ENCODE measurements at places on chromosomes 2 and 18. TPM values are rescaled to one million over a fixed set of nuclear protein-coding genes. Genes with fewer than 3 reads are reported as not detected.

DNA sequence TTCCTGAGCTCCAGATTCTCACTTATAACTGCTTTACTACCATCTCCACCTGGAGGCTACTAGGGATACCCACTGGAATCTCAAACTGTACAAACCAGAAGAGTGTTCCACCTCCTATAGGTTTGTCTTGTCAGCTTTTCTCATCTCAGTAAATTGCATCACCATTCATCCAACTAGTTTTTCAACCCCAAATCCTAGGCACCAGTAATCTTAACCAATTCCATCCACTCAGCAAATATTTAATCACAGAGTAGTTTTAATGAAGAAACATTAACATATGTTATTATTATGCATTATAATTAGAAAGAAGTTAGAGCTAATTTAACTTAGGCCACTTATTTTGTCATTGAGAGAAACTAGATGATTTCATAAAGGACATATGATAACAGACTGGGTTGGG, 635.0 kb downstream of the DCDC2C start:
- DNase-seq, result no peak

DNA sequence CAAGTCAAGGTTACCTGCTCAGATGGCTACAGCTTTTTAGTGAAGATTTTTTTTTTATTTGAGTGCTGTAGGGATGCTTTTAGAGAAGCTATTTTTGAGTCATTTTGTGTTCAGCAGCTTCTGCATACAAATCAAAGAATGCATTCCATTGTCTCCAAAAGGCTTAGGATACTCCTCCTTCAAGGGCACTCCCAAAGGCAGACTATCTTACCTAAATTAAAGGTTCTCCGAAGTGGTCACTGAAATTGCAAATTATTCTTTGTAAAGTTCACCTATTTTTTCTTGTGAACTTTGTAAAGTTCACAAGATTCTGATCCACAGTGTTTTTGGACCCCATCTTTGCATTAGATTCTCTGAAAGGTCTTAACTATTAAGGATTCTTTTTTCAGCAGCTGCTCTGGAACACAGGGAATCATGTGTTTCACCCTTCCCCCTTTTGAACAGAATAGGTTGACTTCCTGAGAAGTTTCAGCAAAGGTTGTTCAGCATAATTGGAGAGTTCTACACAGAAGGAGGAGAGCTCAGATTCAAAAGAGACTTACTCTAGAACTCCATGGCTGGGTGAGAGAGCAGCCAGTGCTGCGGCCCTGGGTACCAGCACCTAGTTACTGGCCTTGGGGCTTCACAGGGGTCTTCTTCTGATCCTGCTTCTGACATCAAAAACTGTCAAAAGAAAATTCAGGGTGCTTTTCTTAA, 14.5 kb downstream of the CLIP4 start:
- no peak for DNase-seq

DNA sequence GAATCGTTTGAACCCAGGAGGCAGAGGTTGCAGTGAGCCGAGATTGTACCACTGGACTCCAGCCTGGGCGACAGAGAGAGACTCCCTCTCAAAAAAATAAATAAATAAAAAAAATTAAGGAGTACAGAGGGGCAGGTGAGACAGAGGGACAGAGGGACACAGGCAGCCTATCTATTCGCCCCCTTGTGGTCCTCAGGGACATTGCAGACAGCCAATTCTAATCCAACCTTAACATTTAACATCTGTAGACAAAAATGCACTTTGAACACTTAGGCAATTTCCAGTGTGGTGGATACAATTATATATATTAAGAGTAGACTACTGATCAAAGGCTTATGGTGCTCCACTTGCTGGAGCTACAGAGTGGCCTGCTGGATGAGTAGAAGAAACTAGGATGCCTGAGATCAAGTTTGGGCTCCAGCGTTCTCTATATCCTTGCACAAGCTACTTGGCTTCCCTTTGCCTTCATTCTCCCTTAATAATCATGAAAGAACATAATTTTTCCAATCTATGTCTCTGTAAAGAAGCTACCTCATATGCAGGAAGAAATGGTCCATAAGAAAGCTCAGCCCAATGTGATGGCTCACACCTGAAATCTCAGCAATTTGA, 8.2 kb upstream of the SMARCAL1 start:
- DNase-seq, result peak; percentile 72

GRCh38 chr2:95019572-95019971, 5.9 kb upstream of the MAL start:
- DNase-seq, result no peak

GRCh38 chr18:70004696-70005095, 57.0 kb upstream of the CD226 start:
- DNase-seq, result no peak

- DNase-seq, result no peak
Measured at GRCh38 chr18:38571651-38572050, 1006.1 kb upstream of the CELF4 start.

Gene C1QL2
- not detected for total RNA-seq

Gene UGT1A8
- 0.09 TPM for total RNA-seq

Gene SP110
- total RNA-seq, result 0.63 TPM

Gene UPP2
- total RNA-seq, result not detected

Gene UGT1A10
- not detected for total RNA-seq

Gene C1GALT1C1L
- total RNA-seq, result 0.20 TPM
